Large intestine (tissue), 12 donors: ENCODE measurements at places on chromosomes 3 and 15.

GRCh38 chr3:40951636-40952035 lies 247.7 kb upstream of the CTNNB1 start:
- no peak for DNase-seq

- DNase-seq: peak; percentile 86
Observed at GRCh38 chr15:89383365-89384175, 48.9 kb upstream of the POLG start.

GRCh38 chr3:55244247-55244646 lies 242.9 kb downstream of the WNT5A start:
- no peak for DNase-seq

DNA sequence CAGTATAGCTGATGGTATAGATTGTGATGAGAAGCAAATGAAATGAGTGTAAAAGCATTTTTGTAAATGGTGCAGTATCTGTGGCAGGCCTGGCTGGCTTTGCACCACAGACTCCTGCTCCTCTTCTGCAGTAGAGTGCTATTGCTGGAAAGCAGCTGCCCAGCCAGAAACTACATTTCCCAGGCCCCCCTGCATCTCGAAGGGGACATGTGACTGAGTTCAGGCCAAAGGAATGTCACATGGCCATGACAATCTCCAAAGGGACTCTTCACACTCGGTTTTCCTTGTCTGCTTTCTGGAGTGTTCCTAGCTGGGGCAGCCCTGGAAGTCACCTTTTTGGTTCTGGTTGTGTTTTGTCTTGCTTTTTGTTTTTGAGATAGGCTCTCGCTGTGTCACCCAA lies 277.1 kb downstream of the SUCLG2 start:
- no peak for DNase-seq

DNA sequence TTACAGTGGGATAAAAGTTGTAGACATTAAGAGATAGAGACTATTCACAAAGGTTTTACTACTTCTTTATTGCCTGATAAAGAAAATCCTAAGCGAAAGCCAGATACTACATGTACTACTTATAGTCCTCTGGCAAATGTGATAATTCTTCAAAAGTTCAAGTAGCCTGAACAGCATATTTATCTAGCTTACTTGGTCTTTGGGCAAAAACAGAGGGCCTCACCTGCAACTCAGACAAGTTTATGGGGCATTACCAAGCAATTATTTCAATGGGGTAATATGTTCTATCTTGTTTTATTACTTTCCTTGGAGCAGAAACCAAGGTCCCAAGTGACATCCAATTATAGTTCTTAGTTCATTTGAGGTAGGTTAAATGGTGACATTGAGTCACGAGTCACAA lies 390.1 kb upstream of the ARHGEF26 start:
- DNase-seq: peak; percentile 73

- no peak for DNase-seq
Observed at GRCh38 chr15:78907577-78907976, 34.9 kb downstream of the MORF4L1 start.

GRCh38 chr3:26191556-26191955 lies 401.7 kb downstream of the OXSM start:
- DNase-seq: no peak

- no peak for DNase-seq
Observed at GRCh38 chr3:193730976-193731375, 138.0 kb downstream of the OPA1 start.

GRCh38 chr3:194556086-194557056 lies 69.6 kb upstream of the ATP13A3 start:
- DNase-seq: no peak

GRCh38 chr3:182235504-182235903 lies 523.8 kb downstream of the SOX2 start:
- no peak for DNase-seq

DNA sequence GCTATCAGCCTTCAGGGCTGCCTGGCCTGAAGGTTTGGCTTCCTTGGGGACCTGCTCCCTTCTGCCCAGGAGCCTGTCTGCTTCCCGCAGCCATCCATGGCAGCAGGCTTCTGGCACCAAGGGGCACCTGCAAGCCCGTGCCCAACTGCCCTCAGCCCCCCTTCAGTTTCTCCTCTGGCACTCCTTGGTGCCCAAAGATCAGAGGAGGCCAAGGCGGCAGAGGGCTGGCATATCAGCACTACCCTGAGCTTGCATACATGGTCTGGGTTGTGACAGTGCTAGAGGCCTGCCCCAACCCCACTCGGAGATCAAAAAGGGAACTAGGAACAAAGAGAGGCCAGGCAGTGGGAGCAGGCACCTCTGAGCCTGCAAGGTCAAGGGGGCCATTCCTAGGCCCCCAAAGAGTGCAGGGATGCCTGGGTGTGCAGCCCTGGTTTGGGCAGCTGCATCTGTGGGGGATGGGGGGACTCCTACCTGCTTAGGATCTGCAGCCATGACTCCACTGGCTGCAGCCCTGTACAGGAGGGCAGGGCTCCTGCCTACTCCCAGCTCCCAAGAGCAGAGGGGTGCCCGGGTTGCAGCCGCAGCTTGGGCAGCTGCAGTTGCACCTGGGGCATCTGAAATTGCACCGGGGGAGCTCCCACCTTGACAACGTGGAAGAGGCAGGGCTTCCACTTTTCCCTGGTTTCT lies 76.2 kb upstream of the TP63 start:
- no peak for DNase-seq

DNA sequence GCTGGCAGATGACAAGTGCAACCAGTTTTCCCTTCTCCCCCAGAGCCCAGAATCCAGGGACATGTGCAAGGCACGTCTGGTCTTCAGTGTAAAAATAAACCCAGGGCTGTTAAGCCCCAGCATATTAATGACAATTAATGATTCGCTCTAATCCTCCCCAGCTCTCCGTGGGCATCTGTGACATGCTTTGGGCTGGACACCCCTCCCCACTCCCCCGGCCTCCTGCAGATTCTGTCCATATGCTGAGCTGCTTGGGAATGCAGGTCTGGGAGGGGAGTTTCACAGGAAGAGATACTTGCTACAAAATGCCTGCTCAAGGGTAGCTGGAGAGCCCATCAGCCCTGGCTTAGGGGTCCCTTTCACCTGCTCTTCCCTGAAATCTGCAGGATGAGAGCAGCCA lies 43.0 kb upstream of the NTRK3 start:
- no peak for DNase-seq

GRCh38 chr3:188792793-188793192 lies 379.0 kb upstream of the TPRG1 start:
- no peak for DNase-seq

GRCh38 chr3:183128709-183129108 lies 29.4 kb upstream of the MCCC1 start:
- no peak for DNase-seq

- peak; percentile 65 for DNase-seq
Observed at GRCh38 chr3:42013691-42014457, 52.0 kb upstream of the ULK4 start.

DNA sequence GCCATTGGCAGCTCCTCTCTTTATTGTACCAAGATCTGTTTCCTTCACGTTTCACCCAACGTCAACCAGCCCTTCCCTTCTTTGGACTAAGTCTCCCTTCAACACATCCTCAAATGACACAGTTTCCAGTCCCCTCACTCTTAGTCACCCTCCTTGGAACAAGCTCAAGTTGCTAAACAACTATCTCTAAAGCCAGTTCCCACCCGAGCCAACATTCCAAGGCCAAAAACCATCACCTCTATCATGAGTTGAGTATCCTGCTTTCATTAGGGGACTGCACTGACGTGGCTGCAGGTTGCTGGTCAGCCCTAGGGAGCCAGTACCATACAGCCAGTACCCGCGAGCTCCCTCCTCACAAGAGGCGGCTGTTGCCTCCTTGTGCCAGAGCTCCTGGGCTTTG lies 73.8 kb downstream of the LIPC start:
- no peak for DNase-seq

GRCh38 chr3:182650568-182651128 lies 142.7 kb upstream of the ATP11B start:
- DNase-seq: no peak

DNA sequence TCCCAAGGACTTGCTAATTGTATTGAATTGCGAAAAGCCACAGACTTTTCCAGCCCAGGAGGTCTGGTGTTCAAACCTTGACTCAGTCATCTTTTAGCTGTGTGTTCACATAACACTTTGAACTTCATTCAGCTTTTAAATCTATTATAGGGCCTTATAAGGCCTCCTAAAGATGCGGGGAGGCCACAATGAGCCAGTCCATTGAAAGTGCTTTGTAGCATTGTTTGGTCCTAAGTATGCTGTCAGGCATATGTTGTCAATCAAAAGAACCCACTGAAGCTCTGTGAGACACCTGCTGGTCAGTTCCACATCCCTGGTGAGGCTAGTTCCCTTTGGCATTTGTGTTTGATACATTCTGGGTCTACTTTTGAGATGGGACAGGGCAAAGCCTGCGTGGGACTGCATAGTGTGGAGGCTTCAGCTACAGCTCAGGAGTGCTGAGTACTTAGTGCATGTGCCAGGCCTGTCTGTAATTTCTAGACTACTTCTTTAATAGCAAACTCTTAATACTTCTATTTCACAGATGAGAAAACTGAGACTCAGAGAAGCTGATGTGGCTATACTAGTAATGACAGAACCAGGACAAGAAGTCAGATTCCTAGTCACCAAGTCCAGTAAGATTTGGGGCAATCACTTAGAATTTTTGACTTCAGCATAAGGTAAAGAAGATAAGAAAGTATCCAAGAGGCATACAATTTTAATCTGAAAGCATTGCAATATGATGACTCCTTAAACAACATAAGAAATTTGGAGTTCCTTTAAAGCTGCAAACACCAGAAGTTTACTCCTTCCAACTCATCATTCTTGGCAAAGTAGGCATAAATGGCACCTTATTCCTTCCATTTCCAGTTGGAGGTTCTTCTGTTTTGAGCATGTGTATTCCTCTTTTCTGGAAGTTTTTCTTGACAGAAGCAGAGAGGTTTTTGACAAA lies 213.0 kb downstream of the PDCD6IP start:
- DNase-seq: no peak

DNA sequence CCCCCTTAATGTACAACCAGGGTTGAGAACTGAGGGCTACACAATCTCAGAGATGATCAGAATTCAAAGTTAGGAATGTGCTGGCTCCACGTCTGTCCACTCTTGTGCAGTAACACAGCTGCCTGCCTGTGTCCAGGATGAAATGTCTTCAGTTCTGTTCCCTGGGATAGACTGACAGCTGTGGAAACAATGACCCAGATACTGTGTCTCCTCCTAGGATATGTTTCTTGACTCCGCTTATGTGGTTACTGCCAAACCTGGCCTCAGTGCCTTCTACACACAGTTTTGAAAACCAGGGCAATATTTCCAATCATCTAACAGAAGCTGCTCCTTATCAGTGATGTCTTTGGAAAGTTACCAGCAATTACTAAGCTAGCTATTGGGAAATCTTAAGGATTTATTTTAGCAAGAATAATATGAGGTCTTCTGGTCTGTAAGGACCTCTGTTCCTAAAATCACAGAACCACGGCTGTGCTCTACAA lies 67.6 kb downstream of the NOX5 start:
- no peak for DNase-seq

DNA sequence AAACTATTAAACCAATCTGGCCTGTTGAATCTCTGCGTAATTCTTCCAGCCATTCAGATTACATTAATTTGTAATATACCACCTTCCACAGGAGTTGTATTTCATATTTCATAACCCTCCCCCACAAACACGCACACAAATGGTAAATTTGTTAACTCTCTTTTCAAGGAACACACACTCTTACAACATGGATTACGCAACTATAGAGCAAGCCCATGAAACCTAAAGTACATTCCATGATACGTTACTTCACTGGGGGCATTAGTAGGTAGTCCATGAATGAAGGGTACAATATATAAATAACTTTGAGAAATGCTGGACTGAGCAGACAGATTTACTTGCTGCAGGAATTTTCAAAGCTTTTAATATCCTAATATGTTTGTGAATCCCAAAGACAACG lies 65.0 kb downstream of the TRIM69 start:
- DNase-seq: no peak

DNA sequence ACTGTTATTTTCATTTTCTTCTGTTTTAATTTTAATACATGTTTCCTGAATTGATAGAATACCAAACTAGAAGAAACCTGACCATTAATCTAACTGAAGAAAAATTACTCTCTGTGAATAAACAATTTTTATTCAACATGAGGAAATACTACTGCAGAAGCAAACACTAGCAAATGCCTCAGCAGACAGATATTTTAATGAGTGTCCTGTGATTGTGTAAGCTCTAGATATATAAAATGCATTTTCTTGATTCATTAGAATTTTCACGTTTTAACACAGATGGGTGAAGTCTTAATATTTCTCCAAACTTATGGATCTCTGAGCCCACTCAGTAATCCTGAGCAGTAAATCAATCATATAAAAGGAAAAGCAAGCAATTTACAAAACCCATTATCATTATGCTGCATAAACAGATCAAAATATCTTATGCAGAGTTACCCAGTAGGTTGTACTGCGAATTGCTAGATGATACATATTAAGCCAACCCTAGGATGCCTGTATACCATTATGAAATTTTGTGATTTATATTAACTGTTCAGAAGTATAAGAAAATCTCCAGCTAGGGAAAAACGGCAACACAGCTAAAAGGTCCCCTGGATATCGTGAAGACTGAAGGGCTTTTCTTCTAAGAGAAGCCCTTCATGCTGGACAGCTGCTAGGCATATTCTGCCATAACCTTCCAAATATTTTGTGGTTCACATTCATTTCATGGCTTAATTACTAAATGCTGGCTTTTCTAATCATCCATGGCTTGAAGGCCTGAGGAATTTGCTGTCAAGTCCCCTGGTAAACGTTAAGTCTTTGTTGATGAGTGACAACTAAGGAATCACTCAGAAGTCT lies 157.7 kb upstream of the TGFBR2 start:
- no peak for DNase-seq

DNA sequence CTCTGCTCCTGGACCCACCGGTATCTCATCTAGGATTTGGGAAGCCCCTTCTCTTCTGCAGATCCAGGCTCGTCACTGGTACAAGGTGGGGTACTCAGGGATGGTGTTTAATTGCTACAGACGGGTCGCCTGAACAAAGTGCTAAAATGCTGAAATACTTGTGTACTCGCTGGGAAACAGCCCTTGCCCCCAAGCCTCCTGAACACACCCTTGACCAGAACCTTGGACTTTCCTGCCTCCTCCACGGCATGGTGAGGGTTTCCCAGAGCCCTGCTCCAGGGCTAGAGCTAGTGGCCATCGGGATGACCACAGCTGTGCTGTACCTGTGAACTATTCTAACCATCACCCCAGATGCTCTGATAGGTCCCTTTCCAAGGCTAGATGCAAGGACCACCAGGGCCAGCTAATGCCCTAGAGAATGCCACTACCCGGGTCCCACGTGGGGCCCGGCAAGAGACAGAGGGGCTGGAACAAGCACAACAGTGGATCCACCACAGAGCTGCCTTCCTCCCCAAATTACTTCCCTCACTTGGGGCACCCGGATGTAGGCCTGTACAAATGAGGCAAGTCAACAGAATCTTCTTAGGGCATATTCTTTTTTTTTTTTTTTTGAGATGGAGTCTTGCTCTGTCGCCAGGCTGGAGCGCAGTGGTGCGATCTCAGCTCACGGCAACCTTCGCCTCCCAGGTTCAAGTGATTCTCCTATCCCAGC lies 267.3 kb downstream of the FOXP1 start:
- DNase-seq: peak; percentile 83

DNA sequence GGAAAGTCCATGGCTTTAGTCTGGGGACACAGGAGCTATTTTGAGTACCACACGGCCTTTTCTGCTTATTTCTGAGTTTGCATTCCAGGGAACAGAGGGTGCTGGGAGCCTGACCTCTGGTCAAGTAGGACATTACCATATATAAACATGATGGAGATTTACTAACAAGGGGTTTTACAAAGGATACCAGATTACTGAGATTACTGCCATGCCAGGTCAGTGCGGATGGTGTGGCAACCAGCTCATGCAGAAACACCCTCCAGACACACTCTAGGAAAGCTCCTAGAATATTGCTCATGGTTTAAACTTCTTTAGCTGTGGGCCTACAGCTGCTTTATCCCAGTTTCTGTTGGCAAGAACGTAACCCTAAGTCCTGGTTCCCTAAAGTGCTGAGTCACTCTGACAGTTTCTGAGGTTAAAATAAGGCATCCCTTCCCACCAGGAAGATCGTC lies 54.3 kb upstream of the AGTR1 start:
- DNase-seq: no peak
